ENCODE measurements at places on chromosomes 13 and 19.

DNA sequence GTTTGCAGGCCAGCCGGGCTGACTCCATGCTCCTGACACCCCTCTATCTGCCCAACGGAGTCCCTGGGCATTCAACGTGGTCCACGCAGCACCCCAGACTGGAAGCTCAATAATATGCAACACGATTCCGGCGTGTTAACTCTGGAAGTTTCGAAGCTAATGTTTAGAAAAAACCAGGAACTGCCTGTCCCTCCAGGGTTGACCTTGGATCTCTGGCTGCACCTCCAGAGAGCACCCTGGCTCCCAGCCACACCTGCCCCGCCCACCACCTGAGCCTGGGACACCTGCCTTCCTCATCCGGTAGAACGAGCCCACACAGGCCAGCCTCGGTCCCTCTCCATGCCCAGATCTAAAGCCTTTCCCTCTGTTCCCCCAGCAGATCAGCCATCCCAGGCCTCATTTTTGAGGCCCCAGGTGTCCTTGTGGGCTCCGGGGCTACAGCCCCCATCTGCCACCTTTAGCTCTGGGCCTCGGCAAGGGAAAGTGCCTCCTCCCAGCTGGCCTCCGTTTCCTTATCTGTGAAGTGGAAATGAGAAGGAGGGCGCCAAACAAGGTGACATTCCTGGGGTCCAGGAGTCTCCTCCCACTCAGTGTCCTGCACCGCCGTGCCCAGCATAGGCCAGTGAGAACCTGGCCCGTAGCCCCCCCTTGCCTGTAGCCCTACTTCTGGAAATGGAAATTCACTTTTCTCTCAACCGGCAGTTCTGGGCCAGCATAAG lies 38.7 kb downstream of the KLF2 start:
- no peak for DNase-seq

DNA sequence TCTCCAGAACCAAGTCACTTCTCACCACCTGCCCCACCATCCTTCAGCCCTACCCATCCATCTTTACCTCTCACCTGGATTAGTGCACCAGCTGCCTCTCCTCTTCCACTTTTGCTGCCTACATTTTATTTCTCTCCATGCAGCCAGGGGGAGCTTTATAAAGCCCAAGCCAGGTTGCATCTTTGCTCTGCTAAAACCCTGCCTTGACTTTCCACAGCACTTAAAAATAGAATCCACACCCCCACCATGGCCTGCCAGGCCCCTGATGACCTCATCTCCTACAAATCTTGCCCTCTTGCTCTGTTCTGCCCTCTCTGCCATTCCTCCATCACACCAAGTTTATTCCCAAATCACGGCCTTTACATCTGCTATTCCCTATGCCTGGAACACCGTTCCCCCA lies 1.8 kb downstream of the HOOK2 start:
- DNase-seq, result no peak

DNA sequence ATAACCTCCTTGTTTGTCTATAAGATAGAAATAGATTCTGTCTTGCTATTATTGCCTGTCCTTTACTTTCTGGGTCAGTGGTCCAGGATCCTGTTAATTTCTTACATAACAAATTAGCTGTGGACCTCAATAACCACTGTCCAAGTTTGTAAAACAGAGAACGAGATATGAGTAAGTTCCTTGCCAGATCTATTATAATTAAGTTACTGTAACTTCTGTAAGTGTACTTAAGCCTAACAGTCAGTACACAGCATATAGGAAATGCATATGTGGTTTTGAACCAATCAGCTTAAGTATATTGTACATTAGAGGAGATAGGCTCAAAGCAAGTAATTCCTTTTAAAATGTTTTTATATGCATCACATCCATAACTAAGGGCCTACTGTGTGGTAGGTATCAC lies 34.9 kb downstream of the HTR2A start:
- DNase-seq, result no peak

DNA sequence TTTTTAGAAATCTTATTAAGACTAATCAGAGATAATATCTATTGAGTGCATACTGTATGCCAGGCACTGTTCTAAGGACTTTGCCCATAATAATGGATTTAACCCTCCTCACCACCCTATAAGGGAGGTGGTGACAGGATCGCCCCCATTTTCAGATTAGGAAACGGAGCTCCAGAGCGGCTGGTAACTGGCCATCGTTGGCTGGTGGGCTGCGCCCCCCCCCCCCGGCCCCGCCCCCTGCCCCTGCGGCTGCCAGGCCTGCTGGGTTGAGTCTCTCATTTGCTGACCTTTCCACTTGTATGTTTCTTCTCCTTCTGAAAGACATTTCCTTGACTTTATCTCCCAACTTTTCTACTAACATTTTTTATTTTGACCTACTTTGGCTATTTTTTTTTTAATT lies 8.5 kb downstream of the ARHGEF7 start:
- no peak for DNase-seq

DNA sequence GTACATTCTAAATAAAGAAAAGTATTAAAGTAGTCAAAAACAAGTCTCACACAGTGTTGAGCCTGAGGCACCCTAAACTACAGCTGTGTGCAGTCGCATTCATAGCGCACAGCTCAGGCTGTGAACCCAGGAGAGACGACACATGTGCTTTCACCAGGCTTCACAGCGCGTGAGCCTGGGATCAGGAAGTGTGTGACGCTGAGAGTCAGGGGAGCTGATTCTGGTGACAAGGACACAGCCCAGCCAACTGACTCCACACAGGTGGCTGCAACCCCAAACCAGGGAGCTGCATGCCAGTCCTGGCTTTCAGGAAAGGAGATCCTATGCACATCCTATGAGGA lies 41.6 kb downstream of the COL4A1 start:
- no peak for DNase-seq

- DNase-seq, result no peak
These were observed 839 bp downstream of the COG6 start for GRCh38 chr13:39656325-39656677.

GRCh38 chr19:12766051-12766521 lies 9.3 kb downstream of the HOOK2 start:
- peak; percentile 59 for DNase-seq

DNA sequence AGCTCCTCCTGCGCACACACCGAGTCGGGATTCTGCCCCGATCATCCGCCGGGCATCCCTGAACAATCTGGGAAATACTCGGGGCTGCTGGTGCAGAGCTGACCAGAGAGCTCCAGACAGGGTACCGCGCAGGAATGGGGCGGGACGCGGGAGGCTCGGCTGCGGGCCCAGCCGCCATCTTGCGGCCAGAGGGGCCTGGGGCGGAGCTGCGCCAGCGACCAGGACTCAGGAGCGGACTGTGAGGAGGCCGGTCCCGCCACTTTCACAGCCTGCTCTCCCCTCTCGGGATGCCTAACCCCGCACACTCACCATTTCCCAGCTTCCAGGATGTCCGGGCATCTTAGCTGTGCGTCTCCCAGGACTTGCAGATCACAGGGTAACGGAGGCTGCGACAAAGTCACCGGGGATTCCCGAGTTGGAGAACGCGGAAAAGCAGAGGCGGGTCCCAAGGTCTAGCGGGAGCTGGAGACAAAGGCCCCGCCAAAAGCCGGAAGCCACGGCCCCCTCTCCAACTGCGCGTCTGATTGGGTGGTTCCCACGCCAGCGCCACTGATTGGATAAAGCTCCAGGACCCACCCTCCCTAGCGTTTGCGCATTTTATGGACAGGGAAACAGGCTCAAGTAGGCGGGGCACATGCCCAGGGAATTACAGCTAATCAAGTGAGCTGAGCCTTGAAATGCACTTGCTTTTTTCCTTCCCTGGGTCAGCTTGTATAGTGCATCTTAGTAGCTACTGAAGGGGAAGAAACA lies 15.8 kb upstream of the ZNF43 start:
- peak; percentile 95 for DNase-seq

DNA sequence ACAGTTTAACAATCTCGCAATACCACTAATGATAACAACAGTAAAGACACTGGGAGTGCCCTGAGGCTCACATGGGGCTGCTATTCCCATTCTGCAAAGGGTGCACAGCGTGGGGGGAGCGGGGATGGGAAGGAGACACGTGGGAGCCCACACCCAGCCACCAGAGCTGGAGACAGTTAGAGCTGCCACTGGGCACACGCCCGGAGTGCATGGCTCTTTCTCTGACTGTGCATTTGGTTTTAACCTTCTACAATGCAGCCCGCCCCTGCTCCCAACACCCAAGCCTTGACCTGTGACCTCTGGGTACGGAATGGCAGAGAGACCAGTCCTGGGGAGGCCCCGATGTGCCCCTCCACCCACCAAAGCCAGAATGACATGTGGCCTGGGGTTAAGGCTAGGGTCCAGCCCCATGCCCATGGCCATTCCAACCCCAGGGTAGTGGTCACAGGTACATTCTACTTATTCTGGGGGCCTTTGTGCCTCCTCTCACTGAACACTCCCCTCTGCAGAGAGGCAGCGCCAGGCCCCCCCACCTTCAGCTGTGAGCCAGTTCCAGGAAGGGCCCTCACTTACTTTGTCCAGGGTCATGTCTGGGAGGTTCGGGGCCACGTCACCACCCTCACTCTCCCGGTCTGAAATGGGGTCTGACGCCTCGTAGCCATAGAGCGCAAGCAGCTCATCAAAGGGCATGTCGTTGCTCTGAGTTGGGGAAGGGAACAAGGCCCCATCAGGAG lies 17.1 kb downstream of the MIER2 start:
- DNase-seq, result no peak

- no peak for DNase-seq
These were observed 384.4 kb downstream of the FGF9 start for GRCh38 chr13:22055259-22055658.

DNA sequence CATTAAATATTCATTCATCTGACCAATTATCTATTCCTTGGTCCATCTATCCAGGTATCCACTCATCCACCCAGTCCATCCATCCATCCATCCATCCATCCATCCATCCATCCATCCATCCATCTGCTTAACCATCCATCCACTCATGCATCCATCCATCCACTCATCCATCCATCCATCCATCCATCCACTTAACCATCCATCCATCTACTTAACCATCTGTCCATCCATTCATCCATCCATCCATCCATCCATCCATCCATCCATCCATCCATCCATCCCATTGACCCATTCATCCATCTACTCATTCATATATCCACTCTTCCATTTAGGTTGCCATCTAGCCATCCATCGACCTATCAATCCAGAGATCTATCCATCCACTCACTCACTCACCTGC lies 11.4 kb downstream of the MYBPC2 start:
- DNase-seq, result no peak

DNA sequence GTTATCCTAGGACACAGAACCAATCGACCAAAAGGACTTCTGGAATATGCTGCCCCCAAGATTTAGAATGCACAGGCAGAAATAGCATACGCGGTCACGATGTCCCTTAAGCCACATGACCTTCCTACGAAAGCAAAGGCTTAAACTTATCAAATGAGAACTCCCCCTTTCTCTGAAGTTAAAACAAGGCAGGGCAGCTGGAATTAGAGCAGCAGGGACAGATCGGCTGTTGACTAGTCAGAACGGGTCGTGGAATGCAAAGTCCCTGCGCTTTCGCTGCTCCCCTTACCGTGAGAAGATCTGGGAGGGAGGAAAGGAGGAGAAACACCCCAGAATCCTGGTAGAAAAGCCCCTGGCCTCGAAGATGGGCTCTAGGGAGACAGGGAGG lies 799 bp upstream of the USPL1 start:
- peak; percentile 88 for DNase-seq

- DNase-seq, result no peak
These were observed 121.1 kb upstream of the SPRY2 start for GRCh38 chr13:80462037-80462436.

DNA sequence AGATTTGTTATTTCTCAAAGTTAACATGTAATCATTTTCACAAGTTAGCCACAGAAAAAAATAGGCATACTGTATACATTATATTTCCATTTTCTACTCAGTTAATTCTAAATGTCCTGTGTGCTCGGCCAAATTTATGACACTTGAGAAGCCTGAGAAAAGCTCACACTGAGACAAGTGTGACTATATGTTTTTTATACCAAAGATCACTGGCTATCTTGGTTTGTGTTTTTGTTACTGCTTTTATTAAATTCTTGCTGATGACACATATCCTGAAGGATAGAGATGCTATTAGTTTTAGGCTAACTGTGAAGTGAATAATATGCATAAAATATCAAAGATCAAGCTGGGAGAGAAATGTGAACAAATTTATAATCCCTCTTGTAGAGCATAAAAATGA lies 49.3 kb upstream of the IL17D start:
- peak; percentile 7 for DNase-seq

DNA sequence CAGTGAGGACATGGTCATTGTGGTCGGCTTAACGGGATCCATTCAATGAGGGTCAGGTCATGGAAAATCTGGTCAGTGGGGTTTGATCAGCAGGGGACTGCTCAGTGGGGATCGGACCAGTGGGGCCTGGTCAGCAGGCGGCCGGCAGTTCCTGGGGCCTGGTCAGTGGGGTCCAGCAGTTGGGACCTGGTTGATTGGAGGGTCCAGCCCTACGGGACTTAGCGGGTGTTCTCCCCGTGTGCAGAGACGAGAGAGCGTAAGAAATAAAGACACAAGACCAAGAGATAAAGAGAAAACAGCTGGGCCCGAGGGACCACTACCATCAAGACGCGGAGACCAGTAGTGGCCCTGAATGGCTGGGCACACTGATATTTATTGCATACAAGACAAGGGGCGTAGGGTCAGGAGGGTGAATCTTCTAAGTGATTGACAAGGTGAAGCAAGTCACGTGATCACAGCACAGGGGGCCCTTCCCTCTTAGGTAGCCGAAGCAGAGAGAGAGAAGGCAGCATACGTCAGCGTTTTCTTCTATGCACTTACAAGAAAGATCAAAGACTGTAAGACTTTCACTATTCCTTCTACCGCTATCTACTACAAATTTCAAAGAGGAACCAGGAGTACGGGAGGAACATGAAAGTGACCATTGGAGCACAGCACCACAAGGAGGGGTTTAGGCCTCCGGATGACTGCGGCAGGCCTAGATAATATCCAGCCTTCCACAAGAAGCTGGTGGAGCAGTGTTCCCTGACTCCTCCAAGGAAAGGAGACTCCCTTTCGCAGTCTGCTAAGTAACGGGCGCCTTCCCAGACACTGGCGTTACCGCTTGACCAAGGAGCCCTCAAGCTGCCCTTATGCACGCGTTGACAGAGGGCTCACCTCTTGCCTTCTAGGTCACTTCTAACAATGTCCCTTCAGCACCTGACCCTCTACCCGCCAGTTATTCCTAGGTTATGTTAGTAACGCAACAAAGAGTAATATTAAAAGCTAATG lies 62.1 kb upstream of the TPM4 start:
- no peak for DNase-seq

DNA sequence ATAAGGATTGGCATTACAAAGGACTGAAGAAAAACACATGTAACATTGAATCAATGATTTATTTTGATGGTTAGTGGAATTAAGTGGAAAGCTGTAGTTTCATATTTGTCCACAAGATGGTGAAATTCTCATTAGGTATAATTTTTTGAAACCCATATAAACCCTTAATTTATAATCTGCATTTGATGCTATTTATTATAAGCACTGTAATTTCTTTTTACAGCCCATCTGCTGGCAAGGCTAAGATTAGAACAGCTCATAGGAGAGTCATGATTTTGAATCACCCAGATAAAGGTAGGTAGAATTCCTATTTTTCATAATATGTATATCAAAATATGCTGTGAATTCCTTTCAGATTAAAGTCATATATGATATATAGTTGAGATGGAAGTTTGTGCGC lies 62.2 kb downstream of the DNAJC15 start:
- DNase-seq, result peak; percentile 28

GRCh38 chr13:47426126-47426849 lies 529.4 kb upstream of the HTR2A start:
- peak; percentile 79 for DNase-seq

GRCh38 chr13:97021241-97021640 lies 27.0 kb upstream of the OXGR1 start:
- no peak for DNase-seq
